Type B pancreatic cell (in vitro differentiated cells): ENCODE measurements at places on chromosomes 7 and 10.

DNA sequence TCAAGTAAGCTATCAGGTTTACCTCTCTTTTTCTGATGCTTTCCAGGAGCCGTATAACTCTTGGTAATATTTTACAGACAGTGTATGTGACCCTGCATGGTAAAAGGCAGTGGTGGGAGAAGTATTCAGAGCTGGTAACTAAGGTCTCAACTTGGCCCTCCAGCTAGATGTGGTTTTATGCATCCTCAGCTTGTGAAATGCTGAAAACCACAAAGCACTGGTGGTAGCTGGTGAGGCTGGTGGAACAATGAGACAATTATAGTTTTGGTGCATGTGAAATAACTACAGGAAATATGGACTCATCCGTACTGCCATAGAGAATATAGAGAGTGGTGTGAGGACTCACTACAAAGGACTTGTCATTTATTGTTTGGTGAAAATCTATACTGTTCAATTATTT is 383.0 kb upstream of the PCDH15 start:
- no peak for DNase-seq

GRCh38 chr10:97858001-97858439 is 8.4 kb downstream of the GOLGA7B start:
- no peak for DNase-seq

DNA sequence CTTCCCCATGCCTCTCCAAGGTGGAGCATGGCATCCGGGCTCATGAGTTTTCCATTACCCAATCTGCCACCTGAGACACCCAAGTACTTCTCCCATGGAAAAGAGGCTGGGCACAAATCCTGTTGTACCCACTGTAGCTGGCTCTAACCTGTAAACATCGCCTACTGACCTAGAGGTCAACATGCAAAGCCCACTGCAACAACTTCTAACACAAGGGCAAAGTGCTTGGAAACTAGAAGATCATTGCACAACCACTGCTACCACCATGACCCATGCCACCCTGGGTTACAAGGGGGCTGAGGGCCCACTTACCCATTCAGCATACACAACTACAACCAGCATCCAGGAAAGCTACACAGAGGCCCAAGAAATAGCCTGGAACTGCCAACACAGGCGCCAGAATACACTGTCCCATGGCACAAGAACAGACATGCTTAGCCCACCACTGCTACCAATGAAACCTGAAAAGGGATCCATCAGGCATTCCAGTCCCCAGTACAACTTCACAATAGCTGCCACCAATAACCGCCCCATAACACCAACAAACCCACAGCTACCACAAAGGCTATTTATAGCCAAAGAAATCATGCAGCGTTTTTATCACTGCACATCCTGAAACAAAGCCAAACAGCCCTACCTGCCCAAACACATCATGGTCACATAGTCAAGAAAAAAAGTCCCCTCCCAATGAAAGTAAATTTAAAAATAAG is 63.4 kb downstream of the RNF32 start:
- DNase-seq: no peak

- no peak for DNase-seq
These were observed 180.7 kb upstream of the ANK3 start for GRCh38 chr10:60570272-60570865.

- DNase-seq: no peak
These were observed 34.4 kb upstream of the PNLIP start for GRCh38 chr10:116511365-116511764.

- no peak for DNase-seq
These were observed 8.1 kb upstream of the PDGFA start for GRCh38 chr7:527723-528122.

- DNase-seq: no peak
These were observed 127.4 kb downstream of the ELAPOR2 start for GRCh38 chr7:86932038-86932512.

DNA sequence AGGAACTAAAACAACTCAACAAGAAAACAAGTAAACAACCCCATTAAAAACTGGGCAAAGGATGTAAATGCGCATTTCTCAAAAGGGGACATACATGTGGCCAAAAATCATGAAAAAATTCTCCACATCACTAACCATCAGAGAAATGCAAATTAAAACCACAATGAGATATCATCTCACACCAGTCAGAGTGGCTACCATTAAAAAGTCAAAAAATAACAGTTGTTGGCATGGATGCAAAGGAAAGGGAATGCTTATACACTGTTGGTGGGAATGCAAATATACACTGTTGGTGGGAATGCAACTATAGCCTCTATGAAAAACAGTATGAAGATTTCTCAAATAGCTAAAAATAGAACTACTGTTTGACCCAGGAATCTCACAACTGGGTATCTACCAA is 60.0 kb upstream of the LANCL2 start:
- no peak for DNase-seq

- no peak for DNase-seq
These were observed 4.4 kb upstream of the BICC1 start for GRCh38 chr10:58508316-58508715.

- no peak for DNase-seq
These were observed 17.5 kb downstream of the GBF1 start for GRCh38 chr10:102262744-102263370.
